ENCODE measurements at places on chromosomes 11 and 22. TPM values are rescaled to one million over a fixed set of nuclear protein-coding genes. Genes with fewer than 3 reads are reported as not detected.

Gene OR10V1
- not detected for total RNA-seq

Gene SLC6A5
- total RNA-seq: 0.05 TPM

Gene SYT9
- total RNA-seq: 3.7 TPM

Gene SAAL1
- total RNA-seq: 32.4 TPM

Gene GLB1L2
- total RNA-seq: 1.0 TPM

Gene LYVE1
- not detected for total RNA-seq

Gene KCNJ5
- total RNA-seq: 0.34 TPM

Gene KCNJ1
- total RNA-seq: not detected

- H3K36me3 ChIP-seq: peaks cover 5% of the 10 kb centered on the region
- H3K27me3 ChIP-seq: peaks cover 7% of the 10 kb centered on the region
- H3K4me1 ChIP-seq: peaks cover 4% of the 10 kb centered on the region
- H3K4me3 ChIP-seq: no peak overlapping the region
- DNase-seq: no peak
- no peak overlapping the region for H3K27ac ChIP-seq
Measured at GRCh38 chr22:27726331-27726685, 75.2 kb downstream of the MN1 start.

DNA sequence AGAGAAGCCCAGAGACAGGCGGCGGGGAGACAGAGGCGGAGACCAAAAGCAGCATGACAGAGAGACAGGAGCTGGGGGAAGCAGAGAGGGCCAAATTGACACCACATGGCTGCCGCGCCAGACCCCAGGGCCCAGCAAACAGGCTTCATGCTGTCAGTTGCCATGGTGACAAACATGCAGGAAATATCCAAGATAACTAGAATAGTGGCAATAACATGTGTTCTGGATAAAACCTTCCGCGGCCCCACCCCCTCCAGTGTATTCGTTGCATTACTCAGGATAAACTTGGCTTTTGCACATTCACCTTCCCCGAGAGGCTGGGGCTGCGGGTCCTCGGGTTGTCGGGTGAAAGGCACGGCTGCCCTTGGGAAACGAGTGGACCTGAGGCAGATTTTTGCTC is 49.9 kb upstream of the CDON start:
- no peak overlapping the region for H3K4me3 ChIP-seq
- H3K4me1 ChIP-seq: peaks cover 7% of the 10 kb centered on the region
- no peak overlapping the region for H3K27ac ChIP-seq
- no peaks in the 10 kb centered on the region for H3K36me3 ChIP-seq
- H3K27me3 ChIP-seq: no peaks in the 10 kb centered on the region

DNA sequence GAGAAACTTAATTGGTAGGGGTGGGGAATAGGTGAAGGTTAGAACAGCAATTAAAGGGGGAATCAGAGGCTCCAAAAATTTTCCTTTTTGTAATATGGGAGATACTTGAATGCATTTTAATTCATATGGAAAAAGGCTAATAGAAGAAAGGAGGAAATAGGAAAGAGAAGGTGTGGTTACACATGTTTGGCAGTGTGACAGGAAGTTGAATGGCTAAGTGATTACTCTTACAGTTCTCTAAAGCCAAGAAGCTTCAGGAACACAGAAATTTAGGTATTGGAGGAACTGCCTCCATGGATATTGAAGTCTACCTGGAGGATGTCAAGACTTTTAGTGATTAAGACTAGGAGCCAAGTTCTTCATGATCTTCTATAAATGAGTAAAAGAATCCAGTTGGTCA is 6.3 kb downstream of the NXPE2 start:
- peaks cover 9% of the 10 kb centered on the region for H3K36me3 ChIP-seq
- H3K4me1 ChIP-seq: no peaks in the 10 kb centered on the region
- DNase-seq: no peak
- no peaks in the 10 kb centered on the region for H3K27me3 ChIP-seq

- H3K27me3 ChIP-seq: no peaks in the 10 kb centered on the region
- no peak for DNase-seq
- no peaks in the 10 kb centered on the region for H3K4me1 ChIP-seq
- H3K36me3 ChIP-seq: no peaks in the 10 kb centered on the region
- H3K4me3 ChIP-seq: peak overlapping the region; percentile 27
Measured at GRCh38 chr11:75982309-75982708, 167.3 kb downstream of the UVRAG start.

DNA sequence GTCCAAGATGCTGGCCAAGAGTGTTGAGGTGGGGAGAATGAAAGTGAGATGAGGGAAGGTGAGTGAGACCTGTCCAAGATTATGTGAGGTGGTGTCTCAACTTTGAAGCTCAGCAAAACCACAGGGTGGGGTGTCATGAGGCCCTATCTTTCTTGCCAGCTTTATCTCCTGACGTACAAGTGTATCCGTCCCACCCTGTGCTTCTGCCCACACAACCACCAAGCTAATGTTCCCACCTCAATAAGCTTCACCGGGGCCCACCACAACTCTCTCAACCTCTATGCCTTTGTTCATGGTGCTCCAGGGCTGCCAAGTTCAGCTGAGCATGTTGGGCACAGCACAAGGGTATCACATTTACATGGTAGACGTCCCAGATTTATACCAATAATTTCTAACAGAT is 7.1 kb upstream of the TPST2 start:
- peaks cover 3% of the 10 kb centered on the region for H3K27me3 ChIP-seq
- H3K27ac ChIP-seq: no peak overlapping the region
- no peak overlapping the region for H3K4me3 ChIP-seq
- H3K4me1 ChIP-seq: no peaks in the 10 kb centered on the region
- DNase-seq: no peak

DNA sequence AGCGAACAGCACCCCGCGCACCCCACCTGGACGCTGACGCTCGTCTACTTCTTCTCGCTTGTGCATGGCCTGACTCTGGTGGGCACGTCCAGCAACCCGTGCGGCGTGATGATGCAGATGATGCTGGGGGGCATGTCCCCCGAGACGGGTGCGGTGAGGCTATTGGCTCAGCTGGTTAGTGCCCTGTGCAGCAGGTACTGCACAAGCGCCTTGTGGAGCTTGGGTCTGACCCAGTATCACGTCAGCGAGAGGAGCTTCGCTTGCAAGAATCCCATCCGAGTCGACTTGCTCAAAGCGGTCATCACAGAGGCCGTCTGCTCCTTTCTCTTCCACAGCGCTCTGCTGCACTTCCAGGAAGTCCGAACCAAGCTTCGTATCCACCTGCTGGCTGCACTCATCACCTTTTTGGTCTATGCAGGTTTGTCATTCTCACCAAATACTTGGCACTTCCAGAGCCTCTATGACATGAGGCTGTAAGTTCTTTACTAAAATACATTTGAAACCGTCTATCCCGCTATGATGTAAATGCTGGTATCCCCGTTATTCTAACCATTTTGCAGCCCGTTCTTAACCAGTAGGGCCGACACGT is 535 bp downstream of the AQP11 start:
- peak overlapping the region; percentile 33 for H3K27ac ChIP-seq
- peak; percentile 42 for DNase-seq
- H3K4me3 ChIP-seq: peak overlapping the region; percentile 92
- H3K4me1 ChIP-seq: peaks cover 6% of the 10 kb centered on the region
- H3K36me3 ChIP-seq: peaks cover 5% of the 10 kb centered on the region
- H3K27me3 ChIP-seq: peaks cover 3% of the 10 kb centered on the region

DNA sequence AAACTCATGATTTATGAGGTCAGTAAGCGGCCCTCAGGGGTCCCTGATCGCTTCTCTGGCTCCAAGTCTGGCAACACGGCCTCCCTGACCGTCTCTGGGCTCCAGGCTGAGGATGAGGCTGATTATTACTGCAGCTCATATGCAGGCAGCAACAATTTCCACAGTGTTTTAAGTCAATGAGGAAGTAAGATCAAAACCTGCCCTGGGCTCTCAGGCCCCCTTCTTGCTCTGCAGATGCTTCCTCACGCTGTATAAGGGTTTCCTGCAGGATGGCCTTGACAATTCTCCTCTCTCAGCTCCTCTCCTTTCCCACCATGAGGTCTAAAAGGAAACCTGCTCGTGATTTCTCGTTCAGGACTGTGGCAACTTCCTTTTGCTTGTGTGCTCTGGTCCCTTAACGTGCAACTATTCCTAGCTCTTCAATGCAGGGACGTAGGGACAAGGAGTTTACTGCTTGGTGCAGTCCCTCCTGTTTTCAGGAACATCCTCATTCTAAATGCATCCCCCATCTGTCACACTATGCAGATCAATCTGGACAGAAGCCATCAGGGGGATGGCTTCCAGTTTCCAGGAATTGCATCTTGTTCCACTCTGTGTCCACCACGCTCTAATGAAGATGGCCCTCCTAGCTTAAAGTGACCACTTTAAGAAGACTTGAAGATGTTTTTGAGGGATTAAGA is 64.3 kb upstream of the IGLL5 start:
- H3K36me3 ChIP-seq: no peaks in the 10 kb centered on the region
- no peak for DNase-seq
- H3K27me3 ChIP-seq: peaks cover 2% of the 10 kb centered on the region
- peak overlapping the region; percentile 92 for H3K27ac ChIP-seq
- peak overlapping the region; percentile 44 for H3K4me3 ChIP-seq

DNA sequence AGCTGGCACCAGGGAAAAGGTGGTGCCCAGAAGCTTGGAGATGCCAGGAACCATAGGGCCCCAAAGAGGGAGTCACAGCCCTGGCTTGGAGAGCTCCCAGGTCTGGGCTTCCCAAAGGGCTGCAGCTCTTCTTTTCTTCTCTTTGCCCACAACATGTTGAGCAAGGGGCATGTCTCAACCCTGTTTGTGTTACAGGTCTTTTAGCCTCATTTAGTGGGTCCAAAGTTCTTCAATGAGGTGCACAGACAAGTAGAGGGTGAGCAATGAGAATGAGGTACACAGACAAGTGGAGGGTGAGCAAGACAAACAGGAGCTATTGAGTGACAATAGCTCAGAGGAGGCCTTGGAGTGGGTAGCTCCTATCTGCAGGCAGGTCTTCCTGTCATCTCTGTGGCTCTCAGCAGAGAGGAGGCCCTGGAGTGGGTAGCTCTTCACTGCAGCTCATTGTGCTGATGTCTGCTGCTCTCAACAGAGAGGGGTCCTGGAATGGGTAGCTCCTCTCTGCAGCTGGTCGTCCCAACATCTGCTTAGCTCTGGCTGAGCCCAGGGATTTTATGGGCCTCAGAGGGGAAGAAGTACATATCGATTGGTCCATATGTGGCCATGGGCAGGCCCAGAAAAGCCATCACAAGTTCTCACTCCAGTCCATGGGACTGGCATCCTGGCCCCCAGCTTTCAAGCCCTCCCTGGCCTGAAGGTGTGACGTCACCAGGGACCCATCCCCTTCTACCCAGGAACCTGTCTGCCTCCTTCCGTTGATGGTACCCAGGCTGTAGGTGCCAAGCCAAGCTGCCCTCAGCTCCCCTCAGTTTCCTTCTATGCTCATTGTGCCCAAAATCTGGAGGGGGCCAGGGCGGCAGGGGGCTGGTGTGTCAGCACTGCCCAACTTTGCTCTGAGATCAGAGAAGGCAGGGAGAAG is 34.9 kb downstream of the WBP2NL start:
- no peaks in the 10 kb centered on the region for H3K27me3 ChIP-seq
- H3K4me3 ChIP-seq: no peak overlapping the region

- DNase-seq: no peak
- no peaks in the 10 kb centered on the region for H3K4me1 ChIP-seq
- peaks cover 11% of the 10 kb centered on the region for H3K27me3 ChIP-seq
- H3K4me3 ChIP-seq: no peak overlapping the region
- H3K27ac ChIP-seq: no peak overlapping the region
Measured at GRCh38 chr22:44741929-44742328, 10.4 kb upstream of the ARHGAP8 start.

GRCh38 chr11:126595560-126595959 is 240.1 kb downstream of the ST3GAL4 start:
- H3K4me1 ChIP-seq: peaks cover 13% of the 10 kb centered on the region
- no peak overlapping the region for H3K27ac ChIP-seq
- DNase-seq: no peak

GRCh38 chr11:81966340-81966739 is 767.3 kb downstream of the FAM181B start:
- H3K27ac ChIP-seq: no peak overlapping the region
- H3K27me3 ChIP-seq: no peaks in the 10 kb centered on the region
- H3K36me3 ChIP-seq: no peaks in the 10 kb centered on the region

- no peaks in the 10 kb centered on the region for H3K27me3 ChIP-seq
- H3K27ac ChIP-seq: no peak overlapping the region
- H3K4me1 ChIP-seq: no peaks in the 10 kb centered on the region
- peaks cover 5% of the 10 kb centered on the region for H3K36me3 ChIP-seq
- no peak for DNase-seq
Measured at GRCh38 chr11:62025487-62026105, 58.2 kb upstream of the FTH1 start.

DNA sequence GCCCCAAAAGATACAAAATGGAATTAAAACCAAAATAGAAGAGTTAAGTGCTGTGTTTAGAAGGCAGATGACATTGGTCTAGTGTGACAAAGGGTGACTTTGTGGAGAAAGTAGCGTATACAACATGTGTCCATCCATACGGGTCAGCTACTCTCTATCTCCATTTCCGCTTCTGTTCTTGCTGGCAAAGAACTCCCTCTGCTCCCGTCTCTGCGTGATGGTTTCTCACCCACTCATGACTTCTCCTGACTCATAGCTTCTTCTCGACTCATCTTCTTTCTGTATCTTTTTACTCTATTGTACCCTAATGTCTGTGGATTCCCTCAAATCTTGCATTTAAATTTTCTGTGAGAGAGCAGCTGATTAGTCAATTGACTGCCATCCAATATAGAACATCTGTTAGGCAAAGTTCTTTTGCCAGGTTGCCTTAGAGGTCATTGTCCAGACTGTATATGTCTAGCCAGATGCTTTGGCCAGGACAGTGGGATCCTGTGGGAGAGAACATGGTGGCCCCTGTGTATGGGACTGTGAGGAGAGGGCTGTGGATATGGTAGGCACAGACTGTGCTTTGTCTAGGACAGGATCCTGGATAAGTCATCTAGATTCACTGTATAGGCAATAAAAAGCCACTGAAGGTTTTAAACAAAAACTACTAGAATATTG is 28.4 kb downstream of the MMP13 start:
- no peaks in the 10 kb centered on the region for H3K4me1 ChIP-seq
- no peaks in the 10 kb centered on the region for H3K36me3 ChIP-seq
- H3K27ac ChIP-seq: no peak overlapping the region
- no peak for DNase-seq
- H3K27me3 ChIP-seq: no peaks in the 10 kb centered on the region

- peaks cover 3% of the 10 kb centered on the region for H3K27me3 ChIP-seq
- peaks cover 24% of the 10 kb centered on the region for H3K4me1 ChIP-seq
- no peak for DNase-seq
- no peak overlapping the region for H3K27ac ChIP-seq
Measured at GRCh38 chr11:7449841-7450214, 35.5 kb upstream of the OLFML1 start.

GRCh38 chr22:23894710-23895598 is 771 bp downstream of the MIF start:
- peak overlapping the region; percentile 89 for H3K27ac ChIP-seq
- peaks cover 10% of the 10 kb centered on the region for H3K4me1 ChIP-seq
- no peaks in the 10 kb centered on the region for H3K36me3 ChIP-seq

- no peak overlapping the region for H3K27ac ChIP-seq
- H3K27me3 ChIP-seq: peaks cover 10% of the 10 kb centered on the region
- peaks cover 19% of the 10 kb centered on the region for H3K4me1 ChIP-seq
- H3K4me3 ChIP-seq: no peak overlapping the region
Measured at GRCh38 chr22:29341056-29341848, 25.8 kb upstream of the RASL10A start.

- H3K27me3 ChIP-seq: peaks cover 11% of the 10 kb centered on the region
- H3K4me3 ChIP-seq: no peak overlapping the region
- peaks cover 9% of the 10 kb centered on the region for H3K36me3 ChIP-seq
Measured at GRCh38 chr11:1341928-1342524, 32.6 kb upstream of the TOLLIP start.

Measured in glutamatergic neuron (in vitro differentiated cells).